Liver (tissue), 10 donors: ENCODE measurements at places on chromosomes 13 and 19. TPM values are rescaled to one million over a fixed set of nuclear protein-coding genes. Genes with fewer than 3 reads are reported as not detected.

DNA sequence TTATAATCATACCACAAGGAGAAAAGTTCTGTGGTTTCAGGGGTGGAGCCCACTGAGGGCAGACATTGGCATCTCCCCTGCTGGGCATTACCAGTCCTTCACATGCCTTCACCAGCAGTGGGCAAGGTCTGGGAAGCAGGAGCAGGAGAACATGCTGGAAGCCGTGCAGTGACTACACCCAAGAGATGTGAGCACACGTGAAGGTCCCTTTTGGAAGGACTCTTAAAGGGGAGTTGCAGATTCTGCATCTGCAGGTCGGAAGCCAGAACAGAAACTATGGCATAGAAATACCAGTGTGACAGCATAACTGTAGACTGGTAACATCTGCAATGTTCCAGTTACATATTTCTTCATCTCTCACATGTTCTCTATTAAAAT lies 26.9 kb upstream of the KL start:
- no peaks in the 10 kb centered on the region for H3K27me3 ChIP-seq
- no peaks in the 10 kb centered on the region for H3K36me3 ChIP-seq
- H3K4me1 ChIP-seq, result no peaks in the 10 kb centered on the region
- DNase-seq, result no peak

Gene GSX1
- total RNA-seq, result not detected

DNA sequence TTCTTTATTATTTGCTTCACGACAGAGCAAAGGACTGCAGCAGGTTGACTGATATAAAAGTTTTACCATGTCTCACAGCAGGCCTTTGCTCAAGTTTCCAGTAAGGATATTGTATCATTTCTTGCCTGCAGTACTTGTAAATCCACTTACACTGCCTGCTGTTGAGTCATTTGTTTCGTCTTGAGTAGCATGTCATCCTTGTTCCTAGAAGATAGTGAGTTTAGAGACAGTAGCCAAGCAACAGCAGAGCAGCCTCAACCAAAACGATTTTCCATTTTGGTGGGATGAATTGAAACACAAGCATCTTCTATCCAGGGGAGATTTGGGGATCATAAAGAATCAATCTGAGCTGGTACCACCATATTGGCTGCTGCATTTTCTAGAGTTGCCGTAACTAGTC lies 24.0 kb upstream of the ALOX5AP start:
- no peak overlapping the region for H3K4me3 ChIP-seq
- no peaks in the 10 kb centered on the region for H3K4me1 ChIP-seq
- H3K27ac ChIP-seq, result no peak overlapping the region

DNA sequence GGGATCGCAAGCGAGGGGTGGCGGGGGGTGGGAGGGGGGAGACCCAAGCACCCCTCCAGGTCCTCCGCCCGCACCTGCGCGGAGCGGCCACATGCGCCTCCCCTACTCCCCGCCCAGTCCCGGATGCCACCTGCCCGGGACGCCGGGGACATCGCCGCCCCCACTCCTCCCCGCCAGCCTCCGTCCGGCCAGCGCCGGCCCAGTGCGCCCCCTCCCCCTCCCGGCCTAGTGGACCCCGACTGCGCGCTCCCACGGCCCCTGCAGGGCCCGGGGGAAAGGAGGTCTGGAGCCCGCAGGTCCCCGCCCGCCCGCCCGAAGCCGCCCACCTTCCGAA lies 263 bp downstream of the RHPN2 start:
- peak overlapping the region; percentile 85 for H3K4me3 ChIP-seq
- no peaks in the 10 kb centered on the region for H3K27me3 ChIP-seq
- no peaks in the 10 kb centered on the region for H3K4me1 ChIP-seq

DNA sequence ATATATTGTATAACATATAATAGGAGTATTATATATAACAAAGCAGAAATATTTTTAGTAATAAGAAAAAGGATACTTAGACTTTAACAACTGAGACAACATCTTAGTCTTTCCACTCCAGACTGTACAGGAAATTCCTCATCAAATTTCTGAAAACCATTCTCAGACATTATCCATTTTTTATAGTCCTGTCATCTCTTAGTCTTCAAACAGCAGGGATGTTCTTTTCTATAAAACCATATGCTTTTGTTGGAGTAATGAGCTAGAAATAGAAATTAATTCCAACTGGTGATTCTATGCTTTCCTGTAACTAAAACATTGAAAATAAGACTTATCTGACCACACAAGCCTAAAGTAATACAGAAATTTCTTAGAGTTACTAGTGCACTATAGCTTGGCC lies 82.2 kb upstream of the CSNK1A1L start:
- DNase-seq, result no peak
- no peak overlapping the region for H3K27ac ChIP-seq
- no peaks in the 10 kb centered on the region for H3K36me3 ChIP-seq
- no peaks in the 10 kb centered on the region for H3K4me1 ChIP-seq
- H3K27me3 ChIP-seq, result no peaks in the 10 kb centered on the region
- no peak overlapping the region for H3K4me3 ChIP-seq

- no peak for DNase-seq
- no peaks in the 10 kb centered on the region for H3K27me3 ChIP-seq
- H3K36me3 ChIP-seq, result no peaks in the 10 kb centered on the region
Measured at GRCh38 chr19:9075064-9075949, 11.6 kb upstream of the OR1M1 start.

DNA sequence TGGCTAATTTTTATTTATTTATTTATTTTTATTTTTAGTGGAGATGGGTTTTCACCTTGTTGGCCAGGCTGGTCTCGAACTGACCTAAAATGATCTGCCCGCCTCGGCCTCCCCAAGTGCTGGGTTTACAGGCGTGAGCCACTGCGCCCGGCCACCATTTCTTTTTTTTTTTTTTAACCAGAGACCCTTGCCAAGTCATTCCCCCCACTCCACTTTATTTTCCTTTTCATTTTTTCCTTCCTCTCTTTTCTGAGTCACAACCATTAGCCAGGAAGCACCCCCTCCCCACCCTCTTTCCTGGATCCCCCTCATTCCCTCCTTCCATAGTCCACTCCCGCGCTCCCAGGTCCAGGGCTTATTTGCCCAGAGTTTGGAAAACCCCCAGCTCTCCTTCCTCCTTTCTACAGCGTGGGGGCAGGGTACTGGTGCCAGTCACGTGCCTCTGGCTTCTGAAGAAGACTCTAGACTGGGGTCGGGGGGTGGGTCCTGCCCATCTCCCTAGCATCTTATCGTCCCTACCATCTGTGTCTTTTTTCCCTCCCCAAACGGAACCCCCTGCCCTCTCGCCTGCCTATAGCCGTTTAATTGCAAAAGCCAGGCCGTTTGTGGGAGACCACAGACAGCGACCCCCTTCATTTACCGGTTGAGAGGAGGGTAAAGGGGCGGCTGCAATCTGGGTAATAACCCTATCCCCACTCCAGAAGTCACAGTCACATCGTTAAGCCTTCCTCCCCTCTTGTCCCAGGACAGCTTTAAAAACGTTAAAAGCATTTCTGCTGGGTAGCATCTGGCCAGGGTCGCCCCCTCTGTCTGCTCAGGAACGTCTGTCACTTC lies 1.1 kb upstream of the CALR start:
- no peaks in the 10 kb centered on the region for H3K27me3 ChIP-seq
- no peak for DNase-seq
- peaks cover 13% of the 10 kb centered on the region for H3K36me3 ChIP-seq
- H3K4me1 ChIP-seq, result peaks cover 13% of the 10 kb centered on the region
- peak overlapping the region; percentile 48 for H3K4me3 ChIP-seq

DNA sequence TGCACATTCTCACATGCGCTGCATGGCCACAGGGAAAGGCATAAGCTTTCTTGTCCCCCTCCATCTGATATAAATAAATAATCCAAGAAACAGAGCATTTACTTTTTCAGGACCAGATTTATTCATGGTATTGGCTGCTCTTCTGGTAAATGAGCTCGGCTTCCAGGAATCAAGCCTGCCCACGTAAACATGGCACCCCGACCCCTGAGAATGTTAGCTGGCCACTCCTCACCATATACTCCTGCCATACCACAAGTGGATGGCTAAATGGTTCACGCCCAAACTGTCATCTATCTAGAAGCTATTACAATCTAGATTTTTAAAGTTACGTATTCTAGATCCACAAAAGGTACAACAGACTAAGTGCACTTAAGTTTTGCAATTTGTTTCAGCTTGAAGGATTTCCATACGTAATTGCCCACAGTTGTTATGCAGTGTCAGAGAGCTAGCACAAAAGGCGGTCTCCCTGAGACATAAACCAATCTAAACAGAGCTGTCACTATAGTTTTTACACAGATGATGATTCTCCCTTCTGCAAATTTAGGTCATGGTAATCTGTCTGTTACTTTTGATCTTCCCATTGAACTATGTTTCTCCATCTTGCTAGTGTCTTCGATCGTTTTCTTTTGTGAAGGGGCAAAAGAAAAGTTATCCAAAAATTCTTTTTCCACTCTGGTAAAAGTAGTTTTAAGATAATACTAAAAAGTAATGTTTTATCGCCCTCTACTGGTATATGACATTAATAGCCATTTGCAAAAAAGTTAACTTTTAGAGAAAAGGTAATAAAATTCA lies 16.2 kb upstream of the FOXO1 start:
- no peaks in the 10 kb centered on the region for H3K4me1 ChIP-seq
- H3K27me3 ChIP-seq, result no peaks in the 10 kb centered on the region
- H3K4me3 ChIP-seq, result no peak overlapping the region
- H3K36me3 ChIP-seq, result no peaks in the 10 kb centered on the region
- no peak overlapping the region for H3K27ac ChIP-seq
- DNase-seq, result no peak

DNA sequence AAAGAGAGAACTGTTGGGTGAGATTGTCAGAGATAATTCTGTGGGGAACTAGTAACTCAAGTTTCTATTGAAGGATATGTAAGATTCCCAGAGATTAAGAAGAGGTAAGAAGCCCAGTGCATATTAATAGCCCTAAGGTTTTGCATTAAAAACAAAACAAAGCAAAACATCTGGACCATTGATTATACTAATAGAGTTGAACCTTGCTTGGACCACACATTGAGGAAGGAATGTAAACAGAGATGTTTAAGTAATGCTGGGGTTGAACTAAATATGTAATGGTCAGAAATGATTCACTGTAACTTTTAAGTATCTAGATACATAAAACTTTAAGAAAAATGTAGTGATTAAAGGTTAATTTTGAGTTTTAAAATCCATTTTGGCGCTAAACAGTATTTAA lies 1770.0 kb downstream of the PCDH9 start:
- H3K27ac ChIP-seq, result no peak overlapping the region
- H3K36me3 ChIP-seq, result no peaks in the 10 kb centered on the region
- no peaks in the 10 kb centered on the region for H3K4me1 ChIP-seq
- DNase-seq, result no peak

DNA sequence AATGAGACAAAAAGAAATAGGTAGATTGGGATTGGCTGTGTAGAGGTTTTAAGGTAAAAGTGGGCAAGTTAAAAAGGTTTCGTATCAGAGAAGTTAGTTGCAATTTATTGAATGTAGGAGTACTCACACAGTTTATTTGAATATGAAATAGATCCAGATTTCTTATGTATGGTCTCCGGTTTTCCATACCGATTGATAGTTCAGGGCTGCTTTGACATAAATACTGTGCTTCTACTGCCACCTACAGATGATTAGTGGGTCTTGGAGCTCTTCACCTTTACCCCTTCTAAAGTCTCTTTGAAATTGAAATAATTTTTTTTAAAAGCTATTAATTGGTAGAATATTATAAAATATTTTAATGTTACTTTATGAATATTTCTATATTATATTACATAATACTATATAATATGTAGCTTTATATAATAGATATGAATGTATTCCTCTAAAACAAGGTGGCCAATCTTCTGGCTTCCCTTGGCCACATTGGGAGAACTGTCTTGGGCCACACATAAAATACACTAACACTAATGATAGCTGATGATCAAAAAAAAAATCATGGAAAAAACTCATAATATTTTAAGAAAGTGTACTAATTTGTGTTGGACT lies 7.7 kb upstream of the GPR18 start:
- no peak overlapping the region for H3K27ac ChIP-seq
- no peaks in the 10 kb centered on the region for H3K36me3 ChIP-seq
- no peaks in the 10 kb centered on the region for H3K27me3 ChIP-seq
- no peaks in the 10 kb centered on the region for H3K4me1 ChIP-seq

DNA sequence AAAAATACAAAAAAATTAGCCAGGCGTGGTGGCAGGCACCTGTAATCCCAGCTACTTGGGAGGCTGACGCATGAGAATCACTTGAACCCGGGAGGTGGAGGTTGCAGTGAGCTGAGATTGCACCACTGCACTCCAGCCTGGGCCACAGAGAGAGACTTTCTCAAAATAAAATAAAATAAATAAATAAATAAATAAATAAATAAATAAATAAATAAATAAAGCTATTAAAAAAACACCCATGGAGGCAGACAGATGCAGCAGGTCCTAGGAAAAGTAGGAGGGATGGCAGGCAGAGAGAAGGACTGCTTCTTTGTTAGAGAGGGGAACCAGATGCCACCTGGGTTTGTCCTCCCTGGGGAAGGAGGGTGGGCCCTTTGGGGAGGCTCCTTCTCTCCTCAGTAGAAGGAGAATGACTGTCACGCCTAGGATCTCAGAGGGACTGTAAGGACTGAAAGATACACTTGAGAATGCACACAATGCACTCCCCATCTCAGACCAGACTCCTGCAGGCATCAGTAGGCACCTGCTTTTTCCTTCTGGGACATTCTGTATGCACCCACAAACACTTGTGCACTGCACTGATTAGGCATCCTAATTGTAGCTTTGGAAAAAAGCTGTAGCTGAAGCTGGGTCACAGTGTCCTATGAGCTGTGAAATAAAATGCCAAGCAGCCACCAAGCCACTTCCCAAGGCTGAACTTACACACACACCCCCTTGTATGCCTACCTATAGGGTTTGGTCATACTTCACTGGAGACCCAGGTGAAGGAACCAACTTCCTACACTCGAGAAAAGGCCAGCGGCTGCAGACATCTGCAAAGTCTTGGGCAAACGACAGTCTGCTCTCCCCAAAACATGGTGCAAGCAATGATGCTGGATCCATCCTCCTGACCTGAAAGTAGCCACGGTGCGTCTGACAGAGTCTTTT lies 18.9 kb upstream of the SLC35E1 start:
- H3K4me3 ChIP-seq, result no peak overlapping the region
- no peak overlapping the region for H3K27ac ChIP-seq
- H3K36me3 ChIP-seq, result no peaks in the 10 kb centered on the region
- peaks cover 29% of the 10 kb centered on the region for H3K4me1 ChIP-seq

Gene RPS5
- total RNA-seq, result 657 TPM

Gene TBC1D17
- total RNA-seq, result 11.3 TPM

Gene ATXN8OS
- total RNA-seq, result not detected

- H3K27ac ChIP-seq, result peak overlapping the region; percentile 74
- H3K36me3 ChIP-seq, result peaks cover 2% of the 10 kb centered on the region
- no peaks in the 10 kb centered on the region for H3K27me3 ChIP-seq
- H3K4me1 ChIP-seq, result peaks cover 34% of the 10 kb centered on the region
- no peak for DNase-seq
- peak overlapping the region; percentile 71 for H3K4me3 ChIP-seq
Measured at GRCh38 chr19:1884719-1885334, 469 bp downstream of the ABHD17A start.

Gene ZNF177
- 0.67 TPM for total RNA-seq

DNA sequence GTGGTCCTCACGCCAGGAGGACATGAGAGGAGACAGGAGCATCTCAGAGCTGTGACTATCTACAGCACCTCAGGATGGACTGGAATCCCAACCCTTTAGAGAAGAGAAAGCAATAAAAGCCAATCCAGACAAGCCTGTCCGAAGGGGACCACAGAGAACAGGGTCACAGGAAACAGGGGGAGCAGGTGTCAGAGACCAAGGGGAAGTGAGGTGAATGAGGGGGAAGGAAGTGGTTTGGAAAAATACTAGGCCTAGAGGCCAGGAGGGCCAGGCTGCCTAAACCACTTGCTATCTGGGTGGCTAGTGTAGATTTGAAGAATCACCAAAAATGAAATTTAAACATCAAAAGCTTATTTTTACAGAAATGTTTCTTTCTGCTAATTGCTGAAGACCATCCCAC lies 16.2 kb downstream of the TMTC4 start:
- H3K27ac ChIP-seq, result no peak overlapping the region
- H3K36me3 ChIP-seq, result peaks cover 56% of the 10 kb centered on the region
- H3K27me3 ChIP-seq, result no peaks in the 10 kb centered on the region
- no peak for DNase-seq
